Activated CD4-positive, alpha-beta T cell treated with anti-CD3 and anti-CD28 coated beads, Interleukin-2, amount 10 ng/mL, durations not matched to agents 7 days and 5 days (primary cell): ENCODE measurements at places on chromosomes 4 and X. TPM values are rescaled to one million over a fixed set of nuclear protein-coding genes. Genes with fewer than 3 reads are reported as not detected.

DNA sequence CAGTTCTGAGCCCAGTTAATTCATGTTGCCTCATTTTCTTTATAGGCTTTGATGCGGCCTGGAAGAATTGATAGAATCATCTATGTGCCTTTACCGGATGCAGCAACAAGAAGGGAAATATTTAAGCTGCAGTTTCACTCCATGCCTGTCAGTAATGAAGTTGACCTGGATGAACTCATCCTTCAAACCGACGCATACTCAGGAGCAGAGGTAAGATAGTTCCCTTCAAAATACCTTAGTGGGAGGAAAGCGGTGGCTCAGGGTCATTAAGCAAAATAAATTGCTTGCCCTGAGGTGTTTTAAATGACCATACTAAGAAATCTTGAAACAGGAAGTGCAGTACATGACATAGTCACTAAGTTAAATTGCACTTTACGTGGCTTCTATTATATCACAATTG, 140.6 kb upstream of the SPRY1 start:
- DNase-seq: no peak

GRCh38 chrX:130529531-130529930, 127.7 kb downstream of the RBMX2 start:
- no peak for DNase-seq

The OTUD6A gene
- not detected for total RNA-seq

DNA sequence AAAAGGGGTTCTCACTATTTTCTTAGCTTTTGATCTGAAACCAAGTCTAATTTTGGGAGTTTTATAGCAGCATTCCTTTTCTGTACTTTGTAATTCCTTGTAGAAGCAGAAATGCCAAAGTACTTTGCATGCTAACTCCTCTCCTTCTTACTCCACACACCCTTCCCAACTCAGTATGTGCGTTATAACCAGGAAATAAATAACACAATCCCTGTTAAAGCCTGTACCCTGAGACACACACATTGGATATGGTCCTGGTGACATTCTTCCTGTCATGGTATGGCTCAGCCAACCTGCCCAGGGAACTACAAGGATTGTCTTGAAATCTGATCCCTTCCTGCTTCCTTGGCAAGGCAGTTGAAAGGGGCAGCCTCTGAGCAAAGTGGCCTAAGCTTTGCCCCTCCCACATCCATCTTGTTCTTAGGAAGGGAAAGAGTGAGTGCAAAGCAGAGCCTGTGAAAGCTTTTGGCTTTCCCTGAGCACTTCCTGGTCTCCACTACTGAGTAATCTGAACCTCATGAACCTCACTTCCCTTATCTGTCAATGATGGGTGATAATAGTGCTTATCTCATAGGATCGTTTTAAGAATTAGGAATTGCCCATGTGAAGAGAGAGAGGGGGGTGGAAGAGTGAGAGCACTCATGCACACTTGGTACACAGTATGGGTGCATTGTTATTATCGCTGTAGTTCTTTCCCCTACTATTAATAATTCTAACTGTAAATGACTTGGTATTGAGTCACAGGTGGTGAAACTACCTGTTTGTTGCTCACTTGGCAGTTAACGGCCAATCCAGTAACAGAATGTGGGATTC, 109.3 kb downstream of the AFF2 start:
- no peak for DNase-seq

The IL13RA1 gene
- 0.04 TPM for total RNA-seq

GRCh38 chr4:75434105-75434504, 80.1 kb downstream of the RCHY1 start:
- DNase-seq: no peak

DNA sequence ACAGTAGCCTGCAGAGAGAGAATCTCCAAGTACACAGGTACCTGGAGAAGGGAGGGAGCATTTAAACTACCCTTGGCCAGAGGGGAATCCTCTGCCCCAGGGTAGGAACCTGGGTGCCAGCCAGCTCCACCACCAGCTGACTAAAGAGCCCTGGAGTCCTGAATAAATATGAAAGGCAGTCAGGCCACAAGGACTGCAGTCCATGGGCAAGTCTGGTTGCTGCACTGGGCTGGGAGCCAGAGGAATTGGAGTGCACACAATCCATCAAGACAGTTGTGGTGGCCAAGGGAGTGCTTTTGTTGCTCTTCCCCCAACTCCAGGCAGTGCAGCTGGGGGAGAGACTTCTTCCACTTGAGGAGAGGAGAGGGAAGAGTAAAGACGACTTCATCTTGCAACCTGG, 172.5 kb downstream of the HNRNPD start:
- DNase-seq: no peak
